H54 (cell line): ENCODE measurements at places on chromosomes 11 and 22.

DNA sequence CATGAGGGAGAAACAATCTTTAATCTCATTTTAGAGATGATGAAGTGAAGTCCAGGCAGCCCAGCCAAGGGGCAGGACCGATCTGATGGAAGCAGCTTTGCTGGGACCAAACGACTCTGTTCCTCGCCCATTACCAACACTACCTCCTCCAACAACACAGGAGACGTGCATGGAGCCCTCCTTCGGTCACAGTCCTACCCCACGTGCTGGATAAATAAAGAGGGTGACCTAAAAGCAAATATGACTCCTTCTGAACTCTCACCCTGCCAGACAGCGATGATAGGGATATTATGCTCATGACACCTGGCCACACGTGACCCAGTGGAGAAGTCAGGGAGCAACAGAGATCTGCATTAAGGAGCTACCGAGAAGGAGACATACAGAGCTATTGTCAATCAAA lies 26.0 kb downstream of the SCGB1A1 start:
- DNase-seq: no peak

DNA sequence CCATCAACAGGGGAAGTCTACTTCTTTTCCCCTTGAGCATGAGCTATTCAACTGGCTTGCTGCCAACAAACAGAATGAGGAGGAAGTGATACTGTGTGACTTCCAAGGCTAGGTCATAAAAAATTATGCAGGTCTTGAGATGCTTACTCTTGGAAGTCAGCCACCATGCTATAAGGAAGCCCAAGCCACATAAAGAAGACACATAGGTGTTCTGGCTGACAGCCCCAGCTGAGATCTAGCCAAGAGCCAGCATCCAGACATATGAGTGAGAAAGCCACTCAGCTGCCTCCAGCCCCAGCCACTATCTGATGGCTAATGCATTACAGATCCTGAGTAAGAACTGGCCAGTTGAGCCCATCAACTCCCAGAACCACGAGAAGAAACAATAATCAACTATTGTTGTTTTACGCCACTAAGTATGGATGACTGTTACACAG lies 31.0 kb upstream of the PPP2R1B start:
- DNase-seq: no peak

DNA sequence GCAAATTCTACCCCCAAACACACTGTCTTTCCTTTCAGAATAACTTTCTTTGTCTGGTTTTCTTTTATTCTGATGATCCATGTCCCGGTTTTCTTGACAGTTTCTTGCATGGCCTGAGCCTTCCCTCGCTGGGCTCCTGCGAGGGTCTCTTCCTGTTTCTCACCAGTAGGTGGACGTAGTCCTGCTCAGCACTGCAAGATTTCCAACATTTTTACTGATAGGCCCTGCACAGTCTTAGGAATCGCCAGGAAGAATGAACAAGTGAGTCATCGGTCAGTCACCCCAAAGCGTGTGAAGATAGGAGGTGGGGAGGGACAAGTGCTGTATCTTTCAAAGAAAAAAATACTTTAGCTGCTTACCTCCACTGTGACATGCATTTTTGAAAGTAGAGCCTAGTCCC lies 16.9 kb upstream of the KIRREL3 start:
- peak; percentile 55 for DNase-seq

DNA sequence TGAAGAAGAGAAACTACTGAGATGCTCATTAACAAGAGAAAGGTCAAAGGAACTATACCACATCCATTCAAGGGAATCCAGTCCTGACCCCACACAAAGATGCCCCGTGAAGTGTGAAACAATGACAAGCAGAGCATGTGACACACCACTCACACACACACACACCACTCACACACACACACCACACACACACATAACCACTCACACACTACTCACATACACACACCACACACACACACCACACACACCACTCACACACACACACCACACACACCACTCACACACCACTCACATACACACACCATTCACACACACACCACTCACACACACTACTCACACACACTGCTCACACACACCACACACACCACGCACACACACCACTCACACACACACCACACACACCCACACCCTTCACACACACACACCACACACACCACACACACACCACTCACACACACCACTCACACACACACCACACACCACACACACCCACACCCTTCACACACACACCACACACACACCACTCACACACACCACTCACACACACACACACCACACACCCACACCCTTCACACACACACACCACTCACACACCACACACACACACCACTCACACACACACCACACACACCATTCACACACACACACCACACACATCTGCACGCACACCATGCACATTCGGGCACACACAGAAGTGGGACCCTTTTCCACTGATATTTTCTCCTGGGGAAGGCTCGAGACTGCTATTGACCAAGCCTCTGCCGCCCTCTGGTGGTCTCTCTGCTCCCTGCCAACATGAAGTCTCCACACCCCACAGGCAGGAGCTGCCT lies 32.0 kb upstream of the COMT start:
- DNase-seq: peak; percentile 71

- no peak for DNase-seq
Measured at GRCh38 chr11:44548032-44548695, 17.3 kb upstream of the CD82 start.

- DNase-seq: no peak
Measured at GRCh38 chr22:43854121-43854785, 8.1 kb downstream of the SULT4A1 start.

- no peak for DNase-seq
Measured at GRCh38 chr22:40377931-40378330, 7.5 kb downstream of the SGSM3 start.

DNA sequence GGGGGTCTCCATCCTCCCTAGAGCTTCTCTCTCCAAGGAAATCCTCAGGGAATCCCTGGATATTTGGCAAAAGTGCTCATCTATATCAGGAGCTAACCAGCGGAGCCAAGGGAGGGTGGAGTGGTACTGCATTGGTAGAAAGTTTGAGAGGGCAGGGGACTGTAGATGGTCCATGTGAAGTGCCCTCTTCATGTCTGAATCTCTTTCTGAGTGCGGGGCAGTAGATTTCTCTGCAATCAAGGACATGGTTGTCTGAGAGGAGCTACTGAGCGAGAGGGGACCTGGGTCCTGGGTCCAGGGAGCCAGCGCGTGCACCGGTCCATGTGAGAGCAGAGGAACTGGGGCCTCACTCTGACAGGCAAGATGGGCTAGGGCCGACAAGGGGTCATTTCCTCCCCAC lies 701 bp downstream of the DIXDC1 start:
- DNase-seq: no peak

DNA sequence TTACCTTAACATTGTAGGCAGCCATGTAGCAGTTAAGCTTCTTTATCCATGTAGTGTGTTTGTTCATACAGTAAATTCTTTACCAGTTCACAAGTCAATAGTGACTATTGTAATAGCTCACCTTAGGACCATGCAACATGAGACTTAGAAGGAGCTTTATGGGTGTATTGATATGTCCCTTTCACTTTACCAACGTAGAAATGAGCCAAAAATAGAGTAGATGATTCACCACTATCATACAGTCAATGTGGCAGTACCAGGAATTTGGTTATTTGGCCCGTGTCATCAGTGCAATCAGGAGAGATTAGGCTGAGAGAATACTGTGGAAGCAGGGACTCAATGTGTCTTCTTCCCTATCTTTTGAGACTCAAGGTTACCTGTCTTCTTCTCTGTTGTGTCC lies 4.7 kb downstream of the ZDHHC13 start:
- no peak for DNase-seq

GRCh38 chr22:29012101-29012433 lies 49.6 kb downstream of the C22orf31 start:
- no peak for DNase-seq

DNA sequence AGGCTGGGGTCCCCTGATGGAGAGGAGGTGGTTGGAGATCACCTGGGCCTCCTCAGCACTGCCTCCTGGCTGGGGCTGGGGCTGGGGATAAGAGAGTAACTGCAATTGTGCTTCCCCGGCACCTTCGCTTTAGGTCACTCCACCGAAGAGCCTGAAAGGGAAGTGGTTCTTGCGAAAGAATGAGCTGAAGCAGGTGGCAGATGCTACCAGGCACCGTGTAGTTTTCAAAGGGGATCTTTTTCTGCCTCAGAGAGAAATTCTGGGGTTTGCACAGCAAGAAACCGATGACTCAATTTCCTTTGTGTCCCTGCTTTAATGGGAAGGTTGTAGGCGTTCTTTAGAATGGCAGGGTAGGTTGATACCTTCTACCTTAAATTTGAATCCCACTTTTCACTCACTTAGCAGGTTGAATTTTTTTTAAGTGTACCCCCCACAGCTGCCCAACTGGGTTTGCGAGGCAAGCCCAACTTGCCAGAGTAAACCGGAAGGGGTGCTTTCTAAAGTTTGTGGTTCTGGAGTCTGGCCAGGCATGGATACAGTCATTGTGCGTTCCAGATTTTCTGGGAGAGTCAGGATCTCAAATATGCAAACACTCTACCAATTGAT lies 5.3 kb downstream of the CD44 start:
- no peak for DNase-seq

- DNase-seq: no peak
Measured at GRCh38 chr11:91178366-91178765, 955.5 kb upstream of the CHORDC1 start.

DNA sequence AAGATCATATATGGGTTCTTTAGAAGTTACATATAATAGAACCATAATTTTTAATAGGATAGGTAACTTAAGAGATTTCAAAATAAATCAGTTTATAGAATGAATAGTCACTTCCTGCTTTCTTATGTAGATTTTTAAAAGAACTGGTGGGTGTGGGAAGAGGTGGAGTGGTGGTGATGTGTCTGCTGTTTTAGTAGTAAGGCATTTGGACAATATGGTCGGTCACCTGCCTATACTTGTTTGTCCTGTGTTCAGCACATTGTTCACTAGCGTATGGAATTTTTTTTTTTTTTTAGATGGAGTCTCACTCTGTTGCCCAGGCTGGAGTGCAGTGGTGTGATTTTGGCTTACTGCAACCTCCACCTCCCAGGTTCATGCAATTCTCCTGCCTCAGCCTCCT lies 39.3 kb downstream of the CCDC81 start:
- DNase-seq: no peak

DNA sequence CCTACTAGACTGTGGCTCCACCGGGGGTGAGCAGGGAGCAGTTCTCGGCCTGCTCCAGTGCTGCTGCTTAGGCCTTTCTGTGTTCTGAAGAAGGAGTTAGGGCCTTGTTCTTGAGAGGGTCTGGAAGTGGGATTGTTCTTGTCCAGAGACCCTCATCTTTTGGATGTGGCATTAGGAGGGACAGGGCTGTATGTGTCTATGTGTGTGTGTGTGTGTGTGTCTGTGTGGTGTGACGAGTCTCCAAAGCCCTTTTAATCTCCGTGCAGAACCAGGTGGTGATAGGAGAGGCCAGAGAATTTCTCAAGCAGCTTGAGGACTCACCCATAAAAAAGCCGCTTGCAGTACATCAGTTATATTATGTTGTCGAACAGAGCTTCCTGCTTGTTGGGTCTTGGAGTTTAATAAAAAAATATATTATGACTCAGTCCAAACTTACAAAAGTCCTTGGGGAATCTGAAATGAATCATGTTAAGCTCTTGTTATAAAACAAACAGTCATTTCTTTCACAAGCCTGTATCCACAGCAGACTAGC lies 196.5 kb downstream of the TENM4 start:
- peak; percentile 73 for DNase-seq

GRCh38 chr11:27672836-27673464 lies 27.3 kb downstream of the BDNF start:
- no peak for DNase-seq
